ENCODE measurements at places on chromosomes 6 and 20.

DNA sequence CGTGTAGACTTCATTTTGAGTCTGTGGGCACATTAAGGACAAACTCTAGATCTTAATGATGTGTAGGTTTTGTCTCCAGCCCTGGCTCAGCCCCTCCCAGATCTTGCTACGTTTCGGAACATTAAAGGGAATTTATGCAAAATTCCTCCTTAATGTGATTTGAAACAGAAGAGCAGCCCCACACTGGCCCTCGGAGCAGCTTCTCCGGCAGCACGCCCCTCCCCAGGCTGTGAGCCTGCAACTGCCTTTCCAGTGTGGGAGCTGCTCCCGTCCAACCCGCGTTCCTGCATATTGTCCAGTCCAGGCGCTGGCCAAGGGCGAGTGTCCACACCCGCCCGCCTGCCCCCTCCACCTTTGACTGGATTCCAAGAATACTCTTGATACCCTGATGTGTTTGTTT, 257.2 kb downstream of the TAF4 start:
- DNase-seq = no peak

DNA sequence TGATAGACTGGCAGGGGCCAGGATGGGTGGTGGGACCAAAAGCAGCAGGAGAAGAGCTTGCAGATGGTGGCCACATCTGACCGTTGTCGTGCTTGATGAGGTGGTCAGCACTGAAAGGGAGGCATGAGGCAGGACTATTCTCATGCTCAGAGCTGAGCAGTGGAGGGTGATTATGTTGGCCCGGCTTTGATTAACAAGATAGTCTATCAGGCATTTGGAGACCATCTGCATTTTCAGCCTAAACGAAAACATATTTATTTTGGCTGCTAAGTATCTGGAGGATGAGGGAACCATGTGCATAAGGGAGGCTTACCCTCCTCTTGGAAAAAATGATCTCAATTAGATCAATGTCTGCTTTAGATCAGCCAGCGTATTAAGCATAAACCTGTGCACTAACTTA, 141.6 kb upstream of the KCNK16 start:
- no peak for DNase-seq

DNA sequence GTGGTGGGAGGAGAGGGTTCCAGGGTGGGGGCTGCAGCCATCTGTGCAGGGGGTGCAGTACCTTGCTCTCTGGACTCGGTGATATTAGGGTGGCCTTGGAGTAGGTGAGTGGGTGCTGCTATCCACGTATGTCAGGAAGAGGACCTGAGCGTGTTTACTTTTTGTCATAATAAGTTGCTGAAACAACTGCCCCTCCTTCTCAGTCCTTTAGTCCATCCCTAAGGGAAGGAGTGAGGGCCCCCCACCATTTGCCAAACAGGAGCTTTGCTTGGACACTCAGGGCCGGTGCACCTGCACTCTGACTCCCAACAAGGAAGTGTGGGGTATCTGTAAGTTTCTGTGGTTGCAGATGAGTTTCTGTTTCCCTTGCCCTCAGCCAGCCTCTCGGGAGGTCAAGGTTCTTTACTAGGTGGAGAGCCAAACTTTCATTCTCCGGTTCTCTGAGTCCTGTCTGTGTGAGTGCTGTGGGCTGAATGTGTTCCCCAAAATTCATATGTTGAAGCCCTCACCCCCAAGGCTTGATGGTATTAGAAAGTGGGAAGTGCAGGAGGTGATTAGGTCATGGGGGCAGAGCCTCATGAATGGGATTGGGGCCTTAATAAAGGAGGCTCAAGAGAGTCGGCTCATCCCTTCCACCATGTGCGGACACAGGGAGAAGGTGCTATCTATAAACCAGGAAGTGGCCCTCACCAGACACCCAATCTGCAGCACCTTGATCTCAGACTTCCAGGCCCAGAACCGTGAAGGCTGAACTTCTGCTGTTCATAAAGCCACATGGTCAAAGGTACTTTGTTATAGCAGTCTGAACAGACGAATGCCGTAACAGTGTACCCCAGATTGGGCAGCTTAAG, 19.6 kb upstream of the CCR6 start:
- DNase-seq = no peak

DNA sequence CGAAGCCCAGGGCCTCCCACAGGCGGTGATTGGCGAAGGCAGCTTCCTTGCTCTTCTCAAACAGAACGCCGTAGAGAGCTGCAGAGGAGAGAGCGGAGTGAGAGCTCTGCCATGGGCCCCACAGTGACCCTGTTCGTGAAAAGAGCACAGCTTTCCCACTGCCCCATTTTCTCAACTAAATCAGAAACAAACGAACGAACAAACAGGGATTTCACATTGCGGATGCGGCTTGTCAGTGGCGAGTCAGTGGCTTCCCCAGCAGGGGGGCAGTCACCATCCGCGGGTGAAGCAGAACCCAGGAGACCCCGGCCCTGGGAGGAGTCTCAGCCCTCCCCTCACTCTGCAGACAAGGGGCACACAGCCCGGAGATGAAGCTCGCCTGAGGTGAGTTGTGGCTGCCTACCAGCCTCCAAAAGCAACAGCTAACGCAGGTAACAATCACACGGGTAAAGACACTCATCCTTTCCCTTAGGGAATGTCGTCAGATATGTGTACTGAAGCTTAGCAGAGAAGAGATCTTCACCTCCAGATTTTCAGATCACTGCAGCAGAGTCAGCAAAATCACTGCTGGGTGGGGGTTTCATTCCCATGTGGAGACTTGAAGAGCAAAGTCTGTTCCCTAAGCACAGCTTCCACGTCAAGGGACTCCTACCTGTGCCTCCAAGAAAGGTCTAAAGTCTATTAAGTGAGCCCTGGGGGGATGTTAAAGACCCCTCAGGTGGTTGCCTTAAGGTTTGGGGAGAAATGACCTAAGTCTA, 51.2 kb upstream of the GPR31 start:
- DNase-seq = no peak

DNA sequence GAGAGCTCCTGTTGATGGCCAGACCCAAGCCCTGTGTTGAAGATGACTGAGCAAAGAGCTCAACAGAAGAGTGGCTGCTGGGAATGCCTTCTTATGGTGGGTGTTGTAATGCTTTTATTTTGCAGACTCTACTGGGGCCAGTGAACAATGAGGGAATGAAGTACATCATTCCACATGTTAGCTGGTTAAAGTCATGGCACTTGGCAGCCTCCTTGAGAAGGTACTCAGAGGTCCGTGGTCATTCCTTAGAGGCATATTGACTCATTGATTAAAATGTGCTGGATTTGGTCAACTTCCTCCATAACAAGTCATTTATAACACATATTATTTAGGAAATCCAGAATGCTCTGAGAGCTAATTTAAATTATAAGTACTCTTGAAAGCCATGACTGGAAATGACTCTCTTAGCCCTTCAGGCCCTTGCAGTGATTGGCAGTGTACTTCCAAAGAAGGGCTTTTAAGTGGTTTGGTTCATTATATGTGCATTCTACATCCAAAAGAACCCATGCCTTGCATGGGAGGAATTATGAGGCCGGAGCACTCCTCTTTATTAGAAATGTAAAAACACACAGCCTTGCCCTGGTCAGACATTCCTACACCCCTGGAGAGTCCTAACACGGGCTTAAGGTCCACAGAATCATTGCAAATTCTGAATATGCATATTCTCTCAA, 976.9 kb downstream of the KIF16B start:
- DNase-seq = no peak

- DNase-seq = no peak
These were observed 241.2 kb upstream of the TAB2 start for GRCh38 chr6:149076355-149076734.

DNA sequence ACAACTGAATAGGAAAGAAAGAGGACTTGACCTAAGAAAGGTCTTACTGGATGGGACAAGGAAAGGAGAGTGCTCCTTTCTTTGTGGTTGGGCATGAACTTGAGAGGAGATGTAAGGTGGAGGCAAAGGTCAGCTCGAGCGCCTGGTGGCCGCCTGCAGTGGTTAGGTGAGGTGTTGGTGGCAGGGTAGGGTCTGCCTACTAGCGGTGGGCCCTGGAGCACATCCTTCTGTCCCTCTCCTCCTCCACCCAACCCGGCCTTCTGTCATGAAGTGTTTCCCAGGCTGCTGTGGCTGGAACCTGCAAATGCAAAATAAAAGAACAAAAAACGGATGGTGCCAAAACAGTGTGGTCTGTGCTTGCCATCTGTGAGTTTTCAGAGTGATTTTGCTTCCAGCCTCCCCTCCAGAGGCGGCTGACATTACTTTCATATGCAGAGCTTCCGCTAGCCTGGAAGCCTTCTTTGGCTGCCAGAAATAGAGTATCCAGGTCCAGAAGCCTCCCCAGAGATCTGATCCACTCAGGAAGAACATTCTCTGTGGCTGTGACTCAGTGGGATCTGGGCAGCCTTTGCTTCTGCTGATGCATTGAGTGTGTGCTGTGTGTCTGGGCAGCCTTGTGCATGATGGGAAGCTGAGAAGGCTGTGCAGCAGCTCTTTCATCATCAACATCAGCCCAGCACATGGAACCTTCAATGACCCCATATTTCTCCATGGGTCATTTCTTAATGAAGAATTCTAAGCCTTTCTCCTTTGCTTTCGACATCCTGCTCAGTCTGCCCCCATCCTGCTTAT, 79.8 kb upstream of the FAM184A start:
- no peak for DNase-seq

DNA sequence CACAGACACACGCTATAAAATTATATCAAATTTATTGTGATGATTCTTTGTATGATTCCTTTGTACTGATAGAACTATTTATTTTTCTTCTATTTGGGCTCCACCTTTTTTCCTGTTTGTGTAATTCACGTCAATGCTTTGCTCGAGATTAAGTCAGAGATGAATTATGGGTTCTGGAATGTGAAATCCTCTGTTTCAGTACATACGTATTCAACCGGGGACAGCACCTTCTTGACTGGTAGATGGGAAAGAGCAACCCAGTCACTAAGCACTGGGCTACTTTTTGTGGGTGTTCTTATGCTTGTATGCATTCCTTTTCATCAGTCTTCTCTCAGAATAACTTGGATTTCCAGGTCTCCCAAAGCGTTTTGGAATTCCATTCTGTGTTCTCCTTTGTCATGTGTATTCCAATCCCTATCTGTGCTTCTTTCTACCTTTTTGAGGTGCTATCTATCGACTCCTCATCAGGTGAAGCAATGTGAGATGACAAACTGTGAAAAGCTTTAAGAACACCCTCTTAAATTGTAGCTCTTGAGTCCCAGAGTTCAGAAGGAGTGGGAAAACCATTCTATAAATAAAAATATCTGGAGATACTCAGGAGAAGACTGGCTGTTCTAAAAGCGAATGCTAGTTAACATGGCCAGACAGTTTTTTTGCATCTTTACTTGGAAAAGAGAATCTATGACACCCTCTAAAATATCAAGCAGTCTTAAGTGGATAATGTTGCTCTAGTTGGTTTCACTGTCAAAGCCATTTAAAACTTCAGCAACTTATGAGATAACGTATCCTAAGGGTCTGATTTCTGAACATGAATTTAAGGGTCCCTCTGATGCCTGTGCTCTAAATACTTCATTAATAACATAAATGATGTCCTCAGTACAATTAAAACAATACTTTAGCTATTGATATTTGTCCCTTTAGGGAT, 197.7 kb upstream of the PREP start:
- DNase-seq = no peak

DNA sequence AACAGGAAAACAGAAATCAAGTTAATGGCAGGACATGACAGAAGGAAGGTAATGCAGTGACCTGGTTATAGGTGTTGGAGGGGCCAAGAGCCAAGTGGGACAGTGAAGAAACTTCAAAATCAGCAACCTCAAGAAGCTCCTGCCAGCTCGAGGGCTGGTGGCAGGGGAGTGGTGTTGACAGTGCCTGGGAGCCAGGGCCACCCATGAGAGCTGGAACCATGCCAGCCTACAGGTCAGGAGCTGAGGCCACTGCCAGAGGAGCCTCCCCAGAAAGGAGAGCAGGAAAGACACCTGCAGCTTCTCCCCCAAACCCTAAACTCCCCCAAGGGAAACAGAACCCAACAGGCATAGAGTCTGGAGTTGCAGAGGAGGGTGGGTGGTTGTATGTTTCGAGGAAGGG, 262.1 kb downstream of the LRFN2 start:
- no peak for DNase-seq

GRCh38 chr6:13378669-13379590, 50.6 kb upstream of the TBC1D7 start:
- no peak for DNase-seq

Data from HCT116 (cell line).